ENCODE measurements at places on chromosomes 7 and 10. TPM values are rescaled to one million over a fixed set of nuclear protein-coding genes. Genes with fewer than 3 reads are reported as not detected.

SPAG6 gene
- total RNA-seq: not detected

PARD3 gene
- total RNA-seq: 95.5 TPM

PDCD11 gene
- total RNA-seq: 22.8 TPM

CLCN1 gene
- not detected for total RNA-seq

IFIT1B gene
- not detected for total RNA-seq

PRRT4 gene
- 7.6 TPM for total RNA-seq

FRG2B gene
- not detected for total RNA-seq

MLXIPL gene
- total RNA-seq: 6.1 TPM

TYW1B gene
- total RNA-seq: 6.9 TPM

GRCh38 chr10:84991301-84991700 is 662.9 kb downstream of the CCSER2 start:
- no peak for DNase-seq

GRCh38 chr7:47552621-47553020 is 29.3 kb downstream of the TNS3 start:
- no peak for DNase-seq

- no peak for DNase-seq
Measured at GRCh38 chr10:33434933-33435332, 100.5 kb upstream of the NRP1 start.

DNA sequence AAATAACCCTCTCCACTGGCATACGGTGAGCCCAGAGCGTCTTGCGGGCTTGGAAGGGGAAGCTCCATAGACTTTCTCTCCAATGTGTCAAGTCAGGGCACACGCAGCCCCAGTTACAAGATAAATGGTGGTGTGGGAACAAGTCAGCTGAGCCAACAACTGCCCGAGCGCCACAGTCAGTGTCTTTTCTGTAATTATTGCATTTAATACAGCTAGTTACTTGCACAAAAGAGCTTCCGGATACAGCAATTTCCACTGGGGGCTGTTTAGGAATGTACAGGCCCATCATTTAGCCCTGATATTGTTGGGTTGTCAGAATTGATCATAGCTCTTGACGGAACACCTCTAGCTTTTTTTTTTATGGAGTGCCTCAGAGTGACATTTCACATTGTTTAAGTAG is 193.5 kb upstream of the SP8 start:
- DNase-seq: no peak

DNA sequence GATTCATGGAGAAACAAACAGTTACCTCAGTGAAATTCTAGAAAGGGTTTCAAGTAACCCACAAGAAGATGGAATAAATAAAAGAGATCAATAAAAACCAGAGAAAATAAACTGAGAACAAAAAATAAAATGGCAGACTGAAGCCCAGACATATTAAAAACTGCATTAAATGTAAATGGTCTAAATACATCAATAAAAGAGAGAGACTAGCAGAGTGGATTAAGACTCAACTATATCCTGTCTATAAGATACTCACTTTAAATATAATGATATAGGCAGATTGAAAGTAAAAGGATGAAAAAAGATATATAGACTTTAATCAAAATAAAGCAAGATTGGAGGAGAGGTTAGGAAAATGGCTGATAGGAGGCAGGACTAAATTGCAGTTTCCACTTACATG is 18.8 kb upstream of the EBF3 start:
- DNase-seq: no peak

GRCh38 chr10:117936976-117937375 is 109.8 kb downstream of the RAB11FIP2 start:
- DNase-seq: no peak

DNA sequence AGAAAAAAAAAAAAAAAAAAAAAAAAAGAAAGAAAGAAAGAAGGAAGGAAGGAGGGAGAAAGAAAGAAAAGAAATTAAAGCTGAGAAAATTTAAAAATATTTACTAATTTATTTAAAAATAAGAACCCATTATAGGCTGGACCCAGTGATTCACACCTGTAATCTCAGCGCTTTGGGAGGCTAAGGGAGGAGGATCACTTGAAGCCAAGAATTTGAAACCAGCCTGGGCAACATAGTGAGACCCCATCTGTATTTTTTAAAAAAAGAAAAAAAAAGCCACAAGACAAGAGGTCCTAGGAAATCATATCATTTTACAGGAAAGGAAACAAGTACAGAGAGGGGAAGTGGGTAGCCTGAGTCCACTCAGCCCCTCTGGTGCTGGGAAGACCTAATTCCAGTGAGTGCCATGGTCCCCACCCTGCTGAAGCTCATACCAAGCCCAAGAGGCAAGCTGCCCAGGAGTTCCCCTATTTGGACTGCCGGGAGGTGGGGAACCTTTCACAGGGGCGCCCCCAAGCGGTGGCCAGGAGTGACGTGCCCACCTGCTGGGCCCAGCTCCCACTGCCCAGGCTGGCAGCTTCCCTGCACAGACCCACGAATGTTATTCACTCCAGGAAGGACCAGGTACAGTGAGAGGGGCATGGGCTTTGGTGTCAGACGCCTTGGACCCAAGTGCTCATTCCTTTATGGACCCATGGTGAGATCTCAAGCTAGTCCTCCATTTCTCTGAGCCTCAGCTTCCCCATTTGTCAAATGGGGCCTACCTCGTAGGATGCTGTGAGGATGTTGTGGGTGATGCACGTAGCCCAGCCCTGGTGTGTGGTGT is 133.6 kb downstream of the ZMIZ1 start:
- DNase-seq: no peak

- no peak for DNase-seq
Measured at GRCh38 chr7:5698720-5699119, 82.7 kb downstream of the RNF216 start.

GRCh38 chr10:83605783-83606630 is 533.3 kb upstream of the GHITM start:
- DNase-seq: no peak

GRCh38 chr10:114872519-114873087 is 51.0 kb downstream of the FHIP2A start:
- no peak for DNase-seq

DNA sequence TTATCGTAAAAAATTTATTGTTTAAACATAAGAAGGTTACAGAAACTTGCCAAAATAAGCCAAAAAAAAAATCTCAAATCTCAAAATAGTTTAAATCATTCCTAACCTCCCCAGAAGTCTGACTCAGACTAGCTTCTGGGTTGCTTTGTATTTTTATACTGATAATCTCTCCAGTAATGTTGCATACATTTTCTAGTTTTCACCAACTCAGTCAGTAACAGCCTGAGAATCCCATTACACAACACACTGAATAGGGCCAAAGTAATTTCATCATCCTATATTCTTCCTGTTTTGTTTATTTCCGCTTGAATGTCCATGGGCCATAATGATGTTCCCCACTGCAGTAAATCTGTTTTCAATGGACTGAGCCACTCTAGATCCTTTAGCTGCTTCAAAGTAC is 478.5 kb downstream of the GPAM start:
- no peak for DNase-seq

- DNase-seq: no peak
Measured at GRCh38 chr7:26667514-26668133, 196.8 kb downstream of the SKAP2 start.

DNA sequence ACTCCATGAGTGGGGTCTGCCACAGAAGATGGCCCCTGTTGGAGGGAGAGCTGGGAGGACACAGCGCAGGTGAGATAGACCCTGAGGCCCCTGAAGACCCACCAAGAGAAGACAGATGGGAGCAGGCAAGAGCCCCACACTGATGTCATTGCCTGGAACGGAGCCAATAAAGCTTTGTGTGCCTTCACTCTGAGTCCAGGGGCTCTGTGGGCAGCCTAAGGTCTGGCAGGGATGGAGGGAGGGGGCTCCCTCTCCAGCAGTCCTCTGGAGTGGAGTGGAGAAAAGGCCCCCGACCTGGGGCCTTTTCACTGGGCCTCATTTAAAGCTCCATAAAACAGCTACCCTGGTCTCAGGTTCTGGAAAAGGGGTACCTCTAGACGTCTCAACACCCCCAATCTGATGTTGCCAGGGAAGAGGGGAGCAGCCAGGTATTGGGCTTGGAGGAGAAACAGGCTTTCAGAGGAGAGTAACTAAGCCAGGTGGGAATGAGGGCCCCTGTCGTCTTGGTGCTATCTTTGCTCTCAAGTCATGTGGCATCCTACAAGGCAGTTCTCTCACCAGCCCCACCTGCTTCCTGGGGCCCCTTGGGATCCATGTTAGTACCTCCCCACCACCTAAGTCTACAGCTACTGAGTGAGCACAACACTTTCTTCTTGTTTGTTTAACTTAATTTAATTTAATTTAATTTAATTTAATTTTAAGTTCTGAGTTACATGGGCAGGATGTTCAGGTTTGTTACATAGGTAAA is 1.4 kb downstream of the C10orf62 start:
- DNase-seq: no peak

GRCh38 chr7:15889507-15889906 is 203.0 kb upstream of the MEOX2 start:
- no peak for DNase-seq

GRCh38 chr7:152762056-152762455 is 2.5 kb downstream of the ACTR3B start:
- no peak for DNase-seq

GRCh38 chr10:93072713-93073538 is 767 bp upstream of the CYP26A1 start:
- DNase-seq: peak; percentile 84

DNA sequence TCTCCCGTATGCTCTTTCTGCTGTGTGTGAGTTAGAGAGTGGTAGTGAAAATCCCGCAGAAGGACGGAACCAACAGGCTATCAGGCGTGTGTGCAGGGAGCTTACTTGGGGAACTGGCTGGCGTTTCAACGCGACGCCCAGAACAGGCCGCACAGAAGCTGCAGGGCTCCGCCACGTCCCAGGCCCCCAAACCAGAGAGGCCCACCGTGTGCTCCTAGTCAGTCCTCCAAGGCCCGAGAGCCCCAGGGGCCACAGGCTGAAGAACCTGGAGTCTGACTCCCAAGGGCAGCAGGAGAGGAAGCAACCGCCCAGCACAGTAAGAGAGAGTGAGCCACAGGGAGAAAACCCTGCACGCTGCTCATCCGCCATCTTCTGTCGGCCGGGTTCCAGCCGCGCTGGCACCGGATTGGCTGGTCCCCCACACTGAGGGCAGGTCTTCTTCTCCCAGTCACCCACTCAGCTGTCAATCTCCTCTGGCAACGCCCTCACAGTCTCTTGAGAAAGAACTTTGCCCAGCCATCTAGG is 730.6 kb upstream of the VSTM2A start:
- no peak for DNase-seq

GRCh38 chr7:30003098-30003497 is 13.5 kb upstream of the SCRN1 start:
- DNase-seq: no peak

DNA sequence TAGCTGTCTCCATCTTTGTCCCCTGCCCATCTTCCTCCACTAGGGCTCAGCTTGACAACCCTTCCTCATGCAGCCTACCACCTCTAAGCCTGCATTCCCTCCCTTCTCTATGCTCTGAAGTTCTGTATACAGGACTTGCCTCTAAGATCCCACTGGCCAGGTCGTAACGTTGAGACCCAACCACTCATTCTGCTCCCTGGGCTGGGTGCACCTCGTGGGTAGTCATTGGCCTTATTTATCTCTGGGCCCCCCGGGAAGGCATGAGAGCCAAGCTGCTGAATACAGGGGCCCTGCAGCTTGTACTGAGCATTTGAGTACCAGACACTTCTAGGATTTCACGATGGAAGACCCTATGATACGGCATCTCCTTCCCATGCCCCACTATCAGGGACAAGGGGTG is 31.2 kb downstream of the MYL10 start:
- DNase-seq: no peak

GRCh38 chr10:43728425-43728824 is 79.7 kb upstream of the ZNF32 start:
- DNase-seq: no peak

DNA sequence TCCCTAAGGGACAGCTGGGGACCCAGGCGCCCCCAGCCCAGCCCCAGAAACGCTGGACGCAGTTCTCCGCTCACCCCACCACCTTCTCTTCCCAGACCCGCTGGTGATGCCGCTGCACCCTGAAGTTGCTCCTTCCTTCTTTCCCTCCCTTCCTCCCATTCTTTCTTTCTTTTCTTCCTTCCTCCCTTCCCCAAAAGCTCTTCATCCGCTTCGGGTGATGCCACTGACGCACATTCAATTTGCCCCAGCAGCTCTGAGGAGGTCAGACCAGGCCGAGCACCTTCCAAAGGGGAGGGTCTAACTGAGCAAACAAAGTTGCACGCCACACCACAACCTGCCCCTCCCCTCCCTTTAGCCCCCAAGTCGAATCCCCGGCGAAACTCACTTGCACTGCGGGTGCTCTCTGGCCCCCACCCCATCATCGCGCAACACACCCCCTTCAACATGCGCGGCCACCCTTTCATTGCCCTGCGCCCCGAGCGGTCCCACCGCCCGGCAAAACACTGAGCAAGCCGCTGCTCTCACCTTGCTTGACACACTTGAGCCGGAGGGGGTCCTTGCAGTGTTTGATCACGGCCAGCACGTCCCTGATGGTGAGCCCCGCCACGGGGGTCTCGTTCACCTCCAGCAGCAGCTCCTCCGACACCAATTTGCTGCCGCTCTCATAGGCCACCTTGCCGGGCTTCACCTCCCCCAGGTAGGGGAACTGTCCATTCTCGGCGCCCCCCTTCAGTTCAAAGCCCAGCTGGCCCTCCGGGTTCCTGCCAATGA is 787 bp downstream of the MAGI2 start:
- peak; percentile 83 for DNase-seq

- DNase-seq: no peak
Measured at GRCh38 chr10:133278577-133279265, 2.1 kb upstream of the ADAM8 start.

DNA sequence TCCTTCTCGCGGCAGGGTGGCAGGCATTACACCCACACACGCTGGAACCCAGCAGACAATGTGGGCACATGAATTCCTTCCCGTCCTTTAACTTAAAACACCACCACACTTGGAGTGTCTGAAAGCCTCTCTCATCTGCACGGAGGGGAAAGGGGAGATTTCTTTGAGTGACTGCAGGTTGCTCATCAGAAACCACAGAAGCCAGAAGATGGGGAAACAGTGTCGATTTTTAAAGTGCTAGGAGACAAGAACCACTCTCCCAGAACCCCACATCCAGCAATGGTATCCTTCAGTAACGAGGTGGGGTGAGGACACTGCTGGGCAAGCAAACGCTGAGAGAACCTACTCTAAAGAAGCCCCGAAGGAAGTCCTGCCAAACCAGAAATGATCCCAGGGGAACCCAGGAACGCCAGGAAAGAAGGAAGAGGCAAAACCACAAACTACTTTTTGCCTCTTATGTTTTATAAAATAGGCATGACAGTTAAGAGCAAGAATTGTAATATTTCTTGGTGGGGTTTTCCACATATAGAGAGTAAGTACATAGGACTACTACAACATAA is 254.3 kb downstream of the ELFN1 start:
- DNase-seq: no peak

GRCh38 chr10:90378524-90379076 is 479.2 kb downstream of the HTR7 start:
- DNase-seq: no peak

GRCh38 chr7:96361116-96361857 is 39.4 kb upstream of the SLC25A13 start:
- DNase-seq: no peak

GRCh38 chr10:63286754-63287264 is 153.7 kb downstream of the NRBF2 start:
- DNase-seq: no peak
